Stimulated activated CD4-positive, alpha-beta T cell treated with anti-CD3 and anti-CD28 coated beads, TNF-alpha, amount 100 ng/mL, for 1 hour (primary cell): ENCODE measurements at places on chromosomes 7 and 10.

- no peak for DNase-seq
Measured at GRCh38 chr10:102467318-102467717, 16.0 kb upstream of the C10orf95 start.

GRCh38 chr10:48765039-48765438, 80.4 kb downstream of the WDFY4 start:
- DNase-seq = no peak

- DNase-seq = no peak
Measured at GRCh38 chr7:39688611-39689480, 65.5 kb downstream of the RALA start.

GRCh38 chr7:44391171-44391570, 65.8 kb upstream of the CAMK2B start:
- no peak for DNase-seq

DNA sequence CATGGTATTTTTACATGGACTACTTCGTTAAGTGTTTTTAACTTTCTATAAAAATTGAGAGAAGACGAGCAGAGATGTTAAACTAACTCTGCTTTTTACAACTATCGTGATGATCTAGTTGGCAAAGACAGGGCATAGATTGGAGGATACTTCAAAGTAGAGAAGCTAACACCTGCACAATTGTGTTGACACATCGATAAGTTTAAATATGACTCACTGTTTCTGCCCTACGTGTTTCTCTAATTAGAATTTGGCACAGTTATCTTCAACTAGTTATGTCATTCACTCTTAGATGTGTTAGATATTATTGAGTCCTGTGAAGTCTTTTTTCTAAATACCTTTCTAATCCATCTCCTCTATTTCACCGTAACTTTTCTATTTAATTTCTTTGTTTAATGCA, 68.5 kb upstream of the FERD3L start:
- DNase-seq = no peak

DNA sequence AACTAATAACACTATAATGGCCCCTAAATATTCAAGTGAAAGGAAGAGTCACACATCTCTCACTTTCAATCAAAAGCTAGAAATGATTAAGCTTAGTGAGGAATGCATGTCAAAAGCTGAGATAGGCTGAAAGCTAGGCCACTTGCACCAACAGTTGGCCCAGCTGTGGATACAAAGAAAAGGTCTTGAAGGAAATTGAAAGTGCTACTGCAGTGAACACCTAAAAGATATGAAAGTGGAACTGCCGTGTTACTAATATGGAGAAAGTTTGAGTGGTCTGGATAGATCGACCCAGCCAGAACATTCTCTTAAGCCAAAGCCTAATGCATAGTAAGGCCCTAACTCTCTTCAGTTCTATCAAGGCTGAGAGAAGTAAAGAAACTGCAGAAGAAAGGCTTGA, 12.1 kb upstream of the SNX13 start:
- DNase-seq = no peak

DNA sequence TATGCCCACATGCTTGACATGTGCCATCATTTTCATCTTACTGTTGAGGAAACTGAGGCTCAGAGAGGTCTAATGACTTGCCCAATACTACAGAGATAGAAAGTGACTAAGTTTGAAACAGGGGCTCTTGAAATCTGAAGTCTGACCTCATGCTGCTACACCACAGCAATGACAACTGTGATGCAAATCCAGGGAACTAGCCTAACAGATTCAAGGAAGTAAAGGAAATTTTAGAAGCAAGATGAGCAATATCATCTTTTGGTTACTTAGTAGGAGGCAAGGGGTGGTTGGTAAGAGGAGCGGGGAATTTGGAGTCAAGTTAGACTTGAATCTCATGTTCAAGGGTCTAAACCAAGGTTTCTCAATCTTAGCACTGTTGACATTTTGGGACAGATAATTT, 26.3 kb upstream of the OSBPL3 start:
- no peak for DNase-seq

DNA sequence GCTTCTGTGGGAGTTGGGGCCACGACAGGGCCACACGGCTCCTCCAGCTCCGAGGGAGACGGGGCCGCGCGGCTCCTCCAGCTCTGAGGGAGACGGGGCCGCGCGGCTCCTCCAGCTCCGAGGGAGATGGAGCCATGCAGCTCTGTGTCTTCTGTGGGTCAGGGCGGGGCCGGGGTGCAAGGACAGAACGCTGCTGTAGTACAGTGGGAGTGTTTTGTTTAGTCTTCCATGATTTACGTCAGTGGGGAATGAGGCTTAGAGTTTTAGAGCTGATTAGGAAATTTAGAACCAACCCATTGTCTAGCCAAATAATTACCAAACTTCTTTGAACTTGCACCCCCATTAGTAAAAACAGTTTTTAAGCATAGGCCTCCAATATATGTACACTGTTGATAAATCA, 32.9 kb upstream of the PRKAR1B start:
- no peak for DNase-seq

DNA sequence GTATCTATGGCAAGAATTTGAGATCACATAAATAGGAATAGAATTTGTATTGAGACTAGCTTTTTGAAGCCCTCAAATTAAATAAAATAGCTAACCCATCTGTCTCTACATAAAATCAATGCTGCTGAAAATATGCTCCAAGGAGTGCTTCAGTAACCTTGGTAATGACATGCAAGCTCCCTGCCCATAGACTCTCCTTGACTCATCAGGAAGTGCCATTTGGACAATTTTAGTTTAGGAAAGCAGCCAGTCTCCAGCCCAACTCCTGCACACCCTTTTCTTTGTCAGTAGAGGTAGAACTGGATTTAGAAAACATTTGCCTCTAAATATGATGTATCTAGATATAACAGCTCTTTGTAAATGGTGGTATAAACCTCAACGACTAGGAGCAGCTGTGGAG, 69.9 kb upstream of the PTPRZ1 start:
- no peak for DNase-seq

- no peak for DNase-seq
Measured at GRCh38 chr10:1628757-1629156, 108.6 kb downstream of the ADARB2 start.

DNA sequence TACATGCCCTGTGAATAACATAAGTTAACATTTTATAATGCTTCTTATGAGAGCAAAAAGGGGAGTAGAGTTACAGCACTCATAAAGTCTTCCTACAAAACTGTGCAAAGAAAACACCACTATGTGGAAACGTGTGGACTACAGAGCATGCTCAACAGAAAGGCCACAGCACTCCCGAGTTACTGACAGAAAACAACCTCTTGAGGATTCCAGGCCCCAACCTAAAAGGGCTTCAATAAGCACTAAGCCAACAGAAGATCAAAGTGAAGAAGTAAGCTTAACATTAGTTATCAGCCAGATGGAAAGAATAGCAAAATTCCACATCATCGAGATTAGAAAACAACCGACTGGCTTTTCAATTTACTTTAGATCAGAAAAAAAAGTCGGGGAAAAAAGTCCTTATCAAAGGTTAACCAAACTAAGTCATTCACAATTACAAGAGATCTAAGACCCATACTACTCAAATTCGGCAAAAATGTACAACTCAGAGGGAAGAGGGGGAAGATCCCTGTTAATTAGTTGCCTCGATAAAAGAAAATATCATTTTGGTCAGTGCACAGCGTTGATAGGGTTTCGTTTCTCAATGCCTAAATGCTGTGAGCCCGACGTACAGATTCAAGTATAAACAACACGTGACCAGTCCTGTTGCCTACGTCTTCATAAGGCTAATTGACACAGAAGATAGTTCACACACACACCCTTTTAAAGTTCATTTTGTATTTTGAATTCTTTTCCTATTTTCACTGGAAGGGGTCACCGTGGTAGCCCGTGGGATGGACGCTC, 1.4 kb downstream of the KBTBD2 start:
- DNase-seq = no peak

DNA sequence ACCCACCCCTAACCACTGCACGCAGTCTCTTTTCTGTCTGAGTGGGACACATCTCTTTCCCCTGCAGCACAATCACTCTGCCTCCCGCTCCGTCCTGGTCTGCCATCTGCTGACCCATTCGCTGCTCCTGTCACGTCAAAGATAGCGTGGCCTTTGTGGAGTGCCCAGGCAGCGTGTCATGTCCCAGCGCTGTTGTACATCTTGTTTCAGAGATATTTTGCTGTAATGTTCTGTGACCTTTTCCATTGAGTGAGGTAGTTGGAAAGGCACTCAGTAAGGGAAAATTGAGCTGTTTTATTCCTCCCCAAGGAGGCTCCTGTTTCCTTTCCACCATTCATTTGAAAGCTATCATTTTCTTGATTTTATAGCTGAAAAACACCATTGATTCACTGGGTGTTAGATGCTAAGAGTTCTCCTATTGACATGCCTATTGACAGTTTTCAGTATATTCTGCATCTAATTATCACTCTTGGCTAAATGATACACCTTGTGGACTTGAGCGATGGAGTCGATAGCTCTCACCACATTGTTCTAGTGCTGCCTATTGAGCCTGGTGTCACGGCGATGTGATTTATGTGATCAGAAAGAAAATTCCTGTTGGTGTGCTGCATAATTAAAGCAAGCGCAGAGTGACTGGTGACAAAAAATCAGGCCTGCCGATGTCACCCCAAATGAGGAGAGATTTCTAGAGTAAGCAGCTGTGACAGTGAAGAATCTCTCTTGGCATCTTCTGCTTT, 372.6 kb downstream of the LRMDA start:
- no peak for DNase-seq

GRCh38 chr10:89069589-89069988, 79.0 kb downstream of the FAS start:
- DNase-seq = no peak

GRCh38 chr7:4783762-4784351, 8.4 kb downstream of the AP5Z1 start:
- DNase-seq = no peak

DNA sequence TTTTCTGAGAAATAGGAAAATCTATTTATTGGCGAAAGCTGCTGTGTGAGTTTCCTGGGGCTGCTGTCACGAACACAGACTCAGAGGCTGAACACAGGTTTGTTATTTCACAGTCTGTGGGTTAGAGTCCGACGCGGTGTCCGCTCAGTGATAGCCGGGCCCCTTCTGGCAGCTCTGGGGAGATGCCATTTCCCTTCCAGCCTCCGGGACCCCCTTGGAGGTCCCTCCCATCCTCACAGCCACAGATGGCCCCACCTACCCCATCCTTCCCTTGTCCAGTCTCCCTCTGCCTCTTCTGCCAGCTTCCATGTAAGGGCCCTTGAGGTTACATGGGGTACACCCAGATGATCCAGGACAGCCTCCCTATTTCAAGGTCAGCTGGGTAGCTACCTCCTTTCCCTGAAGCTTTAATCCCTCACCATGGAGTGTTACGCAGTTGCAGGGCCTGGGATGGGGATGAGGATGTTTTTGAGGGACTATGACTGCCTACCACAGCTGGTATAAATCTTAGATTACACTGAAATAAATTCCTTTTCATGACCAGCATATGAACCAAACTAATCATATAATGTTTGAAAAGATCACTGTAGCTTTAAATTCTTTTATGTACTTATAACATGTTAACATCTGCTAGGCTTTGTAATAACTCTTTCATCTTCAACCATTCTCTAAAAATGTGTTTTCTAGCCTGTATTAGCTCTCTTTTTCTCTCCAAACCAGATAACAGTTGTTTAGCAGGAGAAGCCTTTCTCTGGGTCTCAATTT, 98.5 kb downstream of the WDR37 start:
- DNase-seq = no peak

GRCh38 chr10:69972981-69973397, 79.7 kb upstream of the MACROH2A2 start:
- DNase-seq = no peak

DNA sequence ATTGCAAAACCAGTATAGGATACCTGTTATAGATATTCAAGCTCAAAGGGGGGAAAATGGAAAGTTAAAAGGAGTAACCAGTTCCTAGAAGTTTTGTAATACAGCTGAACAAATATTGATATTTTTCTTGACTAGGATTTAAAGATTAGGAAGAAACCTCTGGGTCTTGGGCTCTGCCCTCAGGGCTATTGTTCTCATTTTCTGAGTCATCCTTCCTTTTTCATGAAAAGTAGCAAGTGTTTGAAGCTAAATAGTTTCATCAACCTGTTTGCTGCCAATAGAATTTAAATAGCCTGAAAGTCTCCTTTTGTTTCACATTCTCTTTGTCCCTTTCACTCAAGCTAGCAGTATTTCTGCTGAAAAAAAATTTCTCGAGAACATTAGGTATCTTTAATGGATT, 1061.1 kb upstream of the GHITM start:
- no peak for DNase-seq

GRCh38 chr10:124340033-124340760, 78.5 kb downstream of the OAT start:
- DNase-seq = no peak

GRCh38 chr10:108787932-108788331, 1135.4 kb downstream of the XPNPEP1 start:
- DNase-seq = no peak

DNA sequence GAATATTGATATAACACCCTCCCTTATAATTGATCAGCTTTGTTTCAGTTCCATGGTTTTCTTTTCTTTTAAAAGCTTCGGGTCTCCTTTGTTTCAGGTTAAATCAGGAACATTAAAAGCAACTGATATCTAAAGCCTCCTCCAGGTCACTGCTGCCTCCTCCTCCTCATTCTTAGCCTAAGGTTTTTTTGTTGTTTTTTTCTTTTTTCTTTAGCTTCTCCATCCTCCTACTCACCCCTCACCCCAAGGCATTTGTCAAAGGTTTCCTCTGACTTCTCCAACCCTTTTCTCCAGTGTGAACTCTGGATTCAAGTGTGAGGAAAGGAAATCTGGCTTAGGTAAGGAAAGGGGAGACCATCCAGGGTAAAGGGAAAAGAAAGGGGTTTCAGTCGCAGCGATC, 420.2 kb upstream of the NFE2L3 start:
- DNase-seq = no peak

- no peak for DNase-seq
Measured at GRCh38 chr7:37009125-37009675, 284.9 kb upstream of the AOAH start.

DNA sequence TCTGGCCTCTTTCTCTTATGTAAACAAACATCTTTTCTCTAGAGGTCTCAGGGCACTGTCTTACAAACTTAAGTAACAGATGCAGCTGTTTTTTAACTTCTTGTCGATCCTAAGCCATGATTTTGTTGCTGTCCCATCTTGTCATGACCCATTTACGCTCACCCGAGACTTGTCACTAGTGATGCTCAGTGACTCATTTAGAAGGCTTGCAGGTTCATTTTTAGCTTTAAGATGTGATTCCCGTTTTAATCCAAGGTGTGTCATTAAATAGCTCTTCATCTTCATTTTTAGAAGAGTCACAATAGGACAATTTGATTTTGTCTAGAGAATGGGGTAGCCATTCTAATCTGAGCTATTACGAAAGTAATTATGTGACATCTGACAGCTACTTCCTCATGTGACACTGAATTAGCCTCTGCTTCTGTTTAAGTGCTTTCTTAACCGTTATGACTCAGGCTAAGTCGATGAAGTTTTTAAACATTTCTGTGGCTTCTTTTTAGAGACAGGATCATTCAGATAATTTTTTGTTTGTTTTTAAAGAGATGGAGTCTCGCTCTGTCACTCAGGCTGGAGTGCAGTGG, 42.7 kb downstream of the SPDYE5 start:
- DNase-seq = no peak

- no peak for DNase-seq
Measured at GRCh38 chr10:10831085-10831484, 186.6 kb upstream of the CELF2 start.
